GM12878 (cell line): ENCODE measurements at places on chromosomes 7 and 10.

- no peak for DNase-seq
Observed at GRCh38 chr7:133003052-133003910, 78.6 kb downstream of the CHCHD3 start.

DNA sequence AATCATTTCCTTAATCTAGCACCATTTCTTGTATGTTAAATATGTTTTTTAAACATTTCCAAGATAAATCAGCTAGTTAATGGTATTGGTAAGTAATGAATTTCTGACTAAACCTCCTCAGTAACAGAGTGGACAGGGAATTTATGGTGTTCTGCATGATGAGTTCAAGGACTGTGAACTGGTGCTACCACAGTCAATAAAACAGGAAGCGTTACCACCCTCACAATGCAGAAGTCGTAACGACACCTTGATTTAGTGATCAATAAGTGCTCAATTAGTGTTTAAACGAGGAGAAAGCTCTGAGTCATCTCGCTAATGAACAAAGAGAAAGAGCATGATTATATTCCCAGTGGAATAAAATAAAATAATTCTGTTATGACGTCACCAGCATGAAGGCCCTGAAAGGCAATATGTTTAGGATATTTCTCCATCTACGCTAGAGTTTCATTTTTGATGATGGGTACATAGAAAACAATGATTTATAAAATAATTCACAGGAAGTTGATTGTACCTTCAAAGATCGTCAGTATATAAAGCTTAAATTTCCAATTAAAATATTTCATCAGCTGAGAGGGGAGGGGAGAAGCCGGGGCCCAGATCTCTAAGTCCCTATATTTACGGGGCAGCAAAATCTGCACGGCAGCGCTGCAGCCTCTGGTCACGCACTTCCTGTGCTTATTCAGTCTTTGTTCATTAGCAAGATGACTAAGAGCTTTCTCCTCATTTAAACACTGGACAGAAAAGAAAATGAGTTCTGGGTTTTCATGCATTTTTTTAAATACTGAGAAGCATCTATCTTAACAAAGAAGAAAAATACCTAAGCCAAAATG lies 400.5 kb downstream of the PTPRN2 start:
- no peak for DNase-seq

DNA sequence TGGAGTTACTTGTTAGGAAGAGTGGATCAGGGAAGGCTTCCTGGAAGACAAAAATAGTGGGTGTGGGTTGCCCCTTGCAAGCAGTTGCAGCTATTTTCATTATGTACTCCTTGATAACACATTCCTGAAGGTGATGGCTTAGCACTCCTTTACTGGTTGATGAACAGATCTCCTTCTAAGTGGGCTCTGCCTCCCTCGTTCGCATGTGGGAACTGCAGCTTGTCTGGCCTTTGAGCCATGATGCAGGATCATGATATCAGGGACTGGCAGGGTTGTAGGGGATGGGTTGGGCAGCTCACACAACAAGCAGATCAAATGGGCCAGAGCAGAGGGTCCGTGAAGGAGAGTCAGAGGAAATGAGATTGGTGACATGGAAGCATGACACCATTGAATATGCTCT lies 28.8 kb upstream of the LRRC4 start:
- DNase-seq, result no peak

GRCh38 chr7:55246171-55246570 lies 119.0 kb upstream of the LANCL2 start:
- no peak for DNase-seq

DNA sequence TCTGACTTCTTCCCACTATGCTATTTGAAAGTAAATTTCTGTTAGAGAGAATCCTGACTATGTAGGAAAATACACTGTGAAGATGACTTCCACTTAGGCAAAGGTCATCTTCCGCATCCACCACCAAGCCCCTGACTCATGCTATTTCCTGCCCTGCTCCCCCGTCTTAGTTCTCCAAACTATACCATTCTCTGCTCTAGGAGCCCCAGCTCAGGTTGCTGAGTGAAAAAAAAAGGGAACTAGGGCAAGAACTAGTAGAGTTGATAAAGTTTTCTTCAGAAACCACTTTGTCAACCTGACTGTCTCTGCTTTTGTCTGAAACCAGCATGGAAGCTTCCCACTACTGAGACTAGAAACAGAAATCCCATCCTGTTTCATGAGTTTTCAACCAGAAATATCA lies 96.9 kb downstream of the EVX1 start:
- no peak for DNase-seq

- DNase-seq, result no peak
Observed at GRCh38 chr7:26356229-26356628, 64.6 kb downstream of the SNX10 start.

- no peak for DNase-seq
Observed at GRCh38 chr10:91567815-91568214, 65.1 kb downstream of the PPP1R3C start.

GRCh38 chr10:121553511-121554264 lies 44.6 kb downstream of the FGFR2 start:
- DNase-seq, result no peak
